ENCODE measurements at places on chromosomes 12 and 14.

DNA sequence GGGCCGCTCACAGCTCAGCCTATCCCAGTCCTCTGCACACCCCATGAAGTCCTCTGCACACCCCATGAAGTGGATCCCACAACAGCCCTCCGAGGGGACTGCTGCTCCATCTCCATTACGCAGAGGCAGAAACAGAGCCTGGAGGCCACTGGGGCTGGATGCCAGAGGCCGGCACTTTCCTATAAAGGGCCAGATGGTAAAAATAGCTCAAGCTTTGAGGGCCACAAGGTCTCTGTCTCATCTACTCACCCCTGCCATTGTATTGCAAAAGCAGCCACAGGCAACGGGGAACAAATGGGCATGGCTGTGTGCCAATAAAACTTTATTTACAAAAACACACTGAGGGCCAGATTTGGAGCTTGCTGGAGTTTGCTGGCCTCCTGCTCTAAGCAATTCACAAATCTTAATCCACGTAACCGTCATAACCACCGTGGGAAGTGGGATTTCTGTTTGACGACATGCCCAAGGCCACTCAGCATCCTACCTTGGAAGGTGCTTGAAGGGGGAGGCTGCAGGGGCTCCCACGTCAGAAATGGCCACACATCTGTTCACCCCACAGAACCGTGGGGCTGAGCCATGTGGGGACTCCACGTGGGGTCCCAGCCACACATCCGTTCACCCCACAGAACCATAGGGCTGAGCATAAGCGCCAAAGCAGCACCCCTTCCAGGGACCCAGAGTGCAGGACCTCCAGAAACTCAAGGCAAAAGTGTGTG, 92.0 kb downstream of the NCOR2 start:
- DNase-seq = no peak

GRCh38 chr14:75333606-75334548, 55.2 kb downstream of the FOS start:
- DNase-seq = no peak

DNA sequence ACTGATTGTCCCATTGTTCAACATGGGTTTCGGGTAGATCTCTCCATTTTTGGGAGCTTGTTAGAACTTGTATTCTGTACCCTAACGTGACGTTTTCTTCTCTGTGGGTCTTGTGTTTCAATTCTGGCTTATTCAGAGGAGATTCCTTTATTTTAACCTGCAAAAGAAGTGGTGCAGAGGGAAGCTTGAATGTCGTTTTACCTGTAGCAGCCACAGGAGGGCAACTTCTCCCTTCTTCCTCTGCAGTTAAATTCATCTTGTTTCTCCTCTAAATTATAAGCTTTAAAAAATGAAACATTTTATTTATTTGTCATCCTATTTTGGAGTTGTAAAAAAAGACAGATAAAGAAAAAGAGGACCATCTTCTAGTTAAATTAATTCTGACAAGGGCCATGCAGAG, 13.7 kb upstream of the CLEC4D start:
- no peak for DNase-seq

DNA sequence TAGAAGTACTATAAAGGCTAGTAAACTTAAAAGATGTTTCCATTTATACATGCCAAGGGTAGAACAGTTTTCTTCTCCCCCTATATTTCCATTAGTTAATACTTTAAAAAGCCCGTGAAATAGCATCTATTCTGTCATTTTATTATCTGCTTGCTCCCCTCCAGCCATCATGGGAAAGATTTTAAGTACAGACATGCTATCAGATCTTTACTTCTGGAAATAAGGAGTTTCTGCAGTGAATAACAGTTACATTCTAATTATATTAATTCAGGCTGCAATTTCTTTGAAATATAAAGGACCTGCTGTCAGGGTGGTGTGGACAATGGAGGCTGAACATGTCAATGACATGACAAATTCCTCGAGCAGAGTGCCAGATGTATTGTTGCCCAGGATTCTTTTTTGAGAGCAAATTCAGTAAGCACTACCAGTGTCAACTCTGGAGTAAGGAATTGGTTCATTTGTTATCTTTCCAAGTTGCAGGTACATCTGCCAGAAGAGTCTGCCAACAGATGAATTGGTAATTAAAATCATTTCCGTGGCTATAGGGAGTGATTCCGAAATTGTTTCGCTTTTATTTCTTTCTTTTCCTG, 151.3 kb downstream of the BTG1 start:
- DNase-seq = no peak

GRCh38 chr12:55681142-55682077, 26.3 kb downstream of the ITGA7 start:
- DNase-seq = no peak
